Activated T-helper 2 cell treated with anti-CD3 and anti-CD28 coated beads, Interferon-gamma antibody, Interleukin-2, Interleukin-4, amounts not matched to agents 10 μg/mL and 5 μg/mL and 100 μg/mL, durations not matched to agents 14 hours and 24 hours and 36 hours (primary cell): ENCODE measurements at places on chromosomes 1 and 21. TPM values are rescaled to one million over a fixed set of nuclear protein-coding genes. Genes with fewer than 3 reads are reported as not detected.

DNA sequence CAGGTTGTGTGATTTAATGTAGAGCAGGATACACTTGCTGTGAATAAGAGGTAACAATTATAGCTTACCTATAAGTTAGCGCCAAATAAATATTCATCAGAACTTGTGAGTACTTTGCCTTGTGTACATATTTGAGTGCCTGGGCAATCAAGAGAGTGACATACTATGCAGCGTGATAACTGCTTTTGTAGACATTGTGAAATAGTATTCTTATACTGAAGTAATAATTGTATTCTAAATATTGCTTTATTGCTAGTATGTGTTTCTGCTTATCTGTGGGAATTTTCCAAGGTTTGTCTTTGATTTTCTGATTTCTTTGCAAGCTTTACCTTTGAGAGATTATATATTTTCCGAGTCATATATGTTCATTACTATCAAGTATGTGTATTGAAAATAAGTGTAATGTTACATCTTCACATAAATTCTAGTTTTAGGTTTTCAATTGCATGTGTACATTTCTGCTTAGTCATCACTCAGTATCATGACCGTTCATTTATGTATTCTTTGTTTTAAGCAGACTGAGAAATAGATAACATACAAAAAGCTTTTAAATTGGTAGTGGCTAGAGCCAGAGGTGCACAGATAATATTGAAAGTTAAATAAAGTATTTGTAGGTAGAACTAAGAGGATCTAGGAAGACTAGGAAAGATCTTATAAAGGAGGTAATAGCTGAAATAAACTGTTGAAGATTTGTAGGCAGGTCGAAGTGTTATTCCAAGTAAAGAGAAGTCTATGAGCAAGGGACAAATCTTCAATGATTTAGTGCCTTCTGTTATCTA is 19.5 kb downstream of the USP25 start:
- H3K27me3 ChIP-seq = no peaks in the 10 kb centered on the region
- no peak for DNase-seq
- no peak overlapping the region for H3K4me3 ChIP-seq
- peaks cover 25% of the 10 kb centered on the region for H3K4me1 ChIP-seq

PLD5 gene
- total RNA-seq = not detected in 2 replicates

DNA sequence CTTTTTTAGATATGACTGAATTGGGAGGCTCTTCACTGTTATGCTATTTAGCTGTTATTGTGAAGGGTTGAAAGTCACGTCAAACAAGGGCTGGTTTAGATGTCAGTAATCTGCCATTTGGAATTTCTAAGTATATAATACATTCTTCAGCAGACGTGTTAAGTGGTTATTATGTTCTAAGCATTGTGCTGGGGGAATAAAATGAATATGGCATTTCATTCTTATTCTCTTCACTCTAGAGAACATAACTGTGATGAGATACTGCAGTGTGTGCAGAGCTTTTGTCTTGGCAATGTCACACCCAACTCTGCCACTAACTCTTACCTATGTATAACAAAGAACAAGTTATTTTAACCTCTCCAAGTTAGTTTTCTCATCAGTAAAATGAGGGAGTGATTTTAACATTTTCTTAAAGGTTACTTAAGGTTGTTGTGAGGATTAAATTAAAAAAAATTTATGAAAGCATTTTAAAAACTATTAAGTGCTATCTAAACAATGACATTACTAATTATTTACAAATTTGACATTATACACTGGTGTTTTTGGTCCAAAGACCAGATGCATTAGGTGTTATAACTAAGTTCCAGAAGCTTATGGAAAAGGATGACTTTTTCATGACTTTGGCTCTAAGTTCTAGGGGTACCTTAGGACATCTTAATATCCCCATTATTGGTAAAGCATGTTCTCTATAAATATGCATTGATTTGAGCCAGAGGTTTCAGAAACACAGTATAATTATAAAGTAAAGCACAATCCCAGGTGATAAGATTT is 58.3 kb downstream of the SLC30A7 start:
- H3K4me3 ChIP-seq = no peak overlapping the region
- no peak for DNase-seq
- H3K4me1 ChIP-seq = peaks cover 41% of the 10 kb centered on the region
- no peaks in the 10 kb centered on the region for H3K27me3 ChIP-seq

GNAT2 gene
- total RNA-seq = 0.18 TPM in 1 of 2 replicates, not detected in the other

- peaks cover 3% of the 10 kb centered on the region for H3K27me3 ChIP-seq
- no peak overlapping the region for H3K4me3 ChIP-seq
- H3K4me1 ChIP-seq = no peaks in the 10 kb centered on the region
- no peak for DNase-seq
- no peaks in the 10 kb centered on the region for H3K36me3 ChIP-seq
- no peak overlapping the region for H3K27ac ChIP-seq
These were observed 22.5 kb upstream of the SRP9 start for GRCh38 chr1:225754940-225755641.
